ENCODE measurements at places on chromosomes 1 and 21.

GRCh38 chr1:157403608-157404007 is 148.7 kb downstream of the FCRL5 start:
- no peak for DNase-seq

DNA sequence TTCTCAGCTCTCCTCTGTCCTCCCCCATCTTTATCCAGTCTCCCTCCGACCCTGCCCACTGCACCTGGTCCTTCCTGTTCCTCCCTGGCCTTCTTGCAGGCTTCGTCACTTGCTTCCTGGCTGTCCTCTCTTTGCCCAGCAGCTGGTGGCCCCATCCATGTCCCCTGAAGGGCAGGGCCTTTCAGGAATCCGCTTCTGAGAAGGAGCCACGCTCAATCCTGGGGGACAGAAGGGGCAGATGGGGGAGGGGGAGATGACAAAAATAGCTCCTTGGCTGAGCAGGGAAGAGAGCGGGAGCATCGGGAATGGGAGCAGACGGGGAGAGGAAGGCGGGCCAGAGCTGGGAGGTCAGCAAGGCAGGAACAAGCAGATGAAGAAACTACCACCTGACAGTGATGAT is 40.7 kb downstream of the SLC30A1 start:
- DNase-seq = no peak

DNA sequence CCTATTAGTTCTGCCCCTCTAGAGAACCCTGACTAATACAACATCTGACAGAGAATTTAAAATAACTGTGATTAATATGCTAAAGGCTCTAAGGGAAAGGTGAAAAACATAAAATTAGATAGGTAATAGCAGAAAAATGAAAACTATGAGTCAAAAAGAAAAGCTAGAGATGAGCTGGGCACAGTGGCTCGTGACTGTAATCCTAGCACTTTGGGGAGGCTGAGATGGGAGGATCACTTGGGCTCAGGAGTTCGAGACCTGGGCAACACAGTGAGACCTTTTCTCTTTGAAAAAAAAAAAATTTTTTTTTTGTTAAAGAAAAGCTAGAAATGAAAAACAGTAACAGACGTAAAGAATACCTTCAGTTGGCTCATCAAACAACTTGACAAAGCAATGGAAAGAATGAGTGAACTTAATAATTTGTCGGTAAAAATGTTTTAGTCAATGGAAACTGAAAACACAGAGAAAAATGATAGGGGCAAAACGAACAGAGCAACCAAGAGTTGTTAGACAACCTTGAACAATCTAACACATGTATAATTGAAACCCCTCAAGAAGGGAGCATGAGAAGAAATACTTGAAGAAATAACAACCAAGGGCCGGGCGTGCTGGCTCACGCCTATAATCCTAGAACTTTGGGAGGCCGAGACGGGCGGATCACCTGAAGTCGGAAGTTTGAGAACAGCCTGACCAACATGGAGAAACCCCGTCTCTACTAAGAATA is 132.9 kb upstream of the GFI1 start:
- DNase-seq = no peak

GRCh38 chr1:24085546-24085945 is 26.4 kb downstream of the MYOM3 start:
- DNase-seq = no peak

DNA sequence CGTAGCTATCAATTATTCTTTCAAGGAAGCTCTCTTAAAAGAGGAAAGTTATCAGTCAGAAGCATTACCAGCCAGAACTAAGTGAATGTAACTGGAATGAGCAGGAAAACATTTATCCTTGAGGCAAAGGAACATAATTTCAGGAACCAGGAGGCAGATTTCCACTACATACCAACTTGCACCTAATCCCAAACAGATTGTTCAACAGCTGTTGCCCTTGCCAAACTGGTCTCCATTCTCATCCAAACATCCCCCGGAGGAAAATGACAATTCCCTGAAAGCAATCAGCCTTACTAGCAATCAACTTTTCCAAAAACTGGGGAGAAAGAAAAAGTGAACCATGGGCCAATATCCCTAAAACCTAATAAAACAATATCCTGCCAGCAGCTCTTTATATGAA is 35.0 kb downstream of the ENAH start:
- DNase-seq = no peak

DNA sequence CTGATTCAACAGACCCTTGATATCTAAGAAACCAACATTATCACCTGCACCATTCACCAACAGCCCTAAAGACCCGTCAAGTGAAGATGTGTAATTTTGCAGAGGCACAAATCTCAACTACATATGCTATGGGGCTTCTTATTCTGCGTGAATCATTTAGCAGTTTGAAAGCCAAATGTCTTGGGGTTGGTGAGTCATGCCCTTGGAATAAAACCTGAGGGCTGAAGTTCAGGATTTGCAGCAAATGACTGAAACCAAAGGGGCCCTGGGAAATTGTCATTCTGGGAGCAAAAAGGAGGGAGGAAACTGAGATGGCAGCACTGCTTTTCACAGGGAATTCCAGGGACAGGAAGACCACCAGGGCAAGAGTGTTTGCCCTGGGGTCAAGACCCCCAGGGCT is 79.2 kb upstream of the TNR start:
- DNase-seq = no peak

DNA sequence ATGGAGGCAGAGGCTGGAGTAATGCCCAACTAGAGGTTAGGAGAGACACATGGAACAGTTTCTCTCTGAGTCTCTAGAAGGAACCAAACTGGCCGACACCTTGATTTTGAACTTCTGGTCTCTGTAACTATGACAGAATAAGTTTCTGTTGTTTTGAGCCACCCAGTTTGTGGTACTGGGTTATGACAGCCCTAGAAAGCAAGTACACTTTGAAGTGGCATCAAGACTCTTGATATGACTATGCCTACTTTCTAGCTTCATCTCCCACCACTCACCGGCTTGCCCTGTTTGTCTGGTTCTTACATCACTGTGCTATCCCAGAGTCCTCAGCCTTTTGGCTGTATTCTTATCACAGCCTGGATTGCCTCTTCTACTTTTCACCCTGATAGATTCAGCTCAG is 230.3 kb upstream of the USP24 start:
- DNase-seq = no peak

GRCh38 chr1:159669338-159669737 is 45.1 kb downstream of the CRP start:
- no peak for DNase-seq

DNA sequence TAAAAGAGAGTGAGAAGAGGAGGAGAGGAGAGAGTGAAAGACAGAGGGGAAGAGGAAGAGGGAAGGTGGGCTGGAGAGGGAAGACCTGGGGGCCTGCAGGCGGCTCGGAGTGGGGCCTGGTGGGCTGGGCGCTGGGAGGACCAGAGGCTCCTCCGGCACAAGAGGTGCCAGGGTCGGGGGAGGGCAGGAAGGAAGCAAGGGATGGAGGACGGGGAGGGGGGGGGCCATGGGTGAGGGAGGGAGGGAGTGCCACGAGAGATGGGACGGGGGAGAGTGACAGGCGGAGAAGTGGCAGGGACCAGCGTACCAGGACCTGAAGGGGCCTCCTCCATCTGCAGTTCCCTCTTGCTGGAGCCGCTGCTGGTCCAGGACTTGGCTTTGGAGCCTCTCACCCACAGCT is 87.7 kb downstream of the CASZ1 start:
- DNase-seq = no peak

GRCh38 chr21:29209696-29210095 is 79.3 kb downstream of the MAP3K7CL start:
- no peak for DNase-seq

DNA sequence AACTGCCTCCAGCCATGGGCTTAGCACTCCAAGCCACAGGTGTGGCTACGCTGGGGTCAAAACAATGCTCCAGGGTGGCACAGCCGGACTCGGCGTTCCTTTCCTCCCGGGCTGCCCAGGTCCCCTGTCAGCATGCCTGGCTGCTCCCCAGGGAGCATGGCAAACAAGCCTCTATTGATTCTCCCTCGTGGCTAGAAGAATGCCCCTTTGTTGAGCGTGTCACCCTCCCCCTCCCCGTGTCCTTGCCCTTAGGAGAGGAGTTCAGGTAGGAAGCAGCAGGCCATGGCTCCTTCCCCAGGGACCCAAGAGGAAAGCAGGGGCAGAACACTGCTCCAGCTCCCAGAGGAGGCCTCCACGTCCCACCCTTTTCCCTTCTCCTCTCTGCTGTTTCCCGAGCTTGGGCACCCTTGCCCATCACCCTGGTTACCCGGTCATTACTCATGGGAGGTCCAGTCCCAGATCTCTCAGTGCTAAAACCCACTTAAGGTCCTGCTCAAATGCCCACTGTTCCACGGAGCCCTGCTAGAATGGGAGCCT is 57.4 kb upstream of the CITED4 start:
- no peak for DNase-seq

DNA sequence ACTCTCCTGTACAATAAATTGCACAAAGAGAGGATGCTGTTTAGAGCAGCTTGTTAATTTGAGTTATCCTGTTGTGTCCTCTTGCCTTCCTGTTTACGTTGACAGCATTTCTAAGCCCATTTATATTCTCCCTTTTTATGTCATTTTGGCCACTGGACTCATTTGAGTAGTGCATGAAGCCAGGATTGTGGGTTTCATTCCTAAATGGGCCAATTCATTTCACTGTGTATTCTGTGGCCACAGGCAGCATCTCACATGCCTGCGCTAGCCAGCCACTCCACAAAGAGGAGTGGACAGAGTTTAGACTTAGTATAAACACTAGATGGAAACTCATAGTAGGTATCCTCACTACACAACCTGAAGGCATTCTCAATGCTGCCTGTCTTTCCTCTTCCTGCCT is 73.4 kb downstream of the DTL start:
- DNase-seq = no peak

DNA sequence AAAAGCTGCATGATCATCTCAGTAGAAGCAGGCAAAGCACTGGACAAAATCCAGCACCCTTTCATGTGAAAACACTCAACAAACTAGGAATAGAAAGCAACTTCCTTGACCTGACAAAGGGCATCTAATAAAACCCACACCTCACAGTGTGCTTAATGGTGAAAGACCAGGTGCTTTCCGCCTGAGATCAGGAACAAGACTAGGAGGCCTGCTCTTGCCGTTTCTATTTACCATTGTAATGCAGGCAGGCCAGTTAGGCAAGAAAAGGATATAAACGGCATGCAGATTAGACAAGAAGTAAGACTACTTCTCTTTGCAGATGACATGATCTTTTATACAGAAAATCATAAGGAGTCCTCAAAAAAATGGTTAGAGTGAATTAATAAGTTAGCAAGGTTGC is 37.2 kb downstream of the SLC37A1 start:
- no peak for DNase-seq

DNA sequence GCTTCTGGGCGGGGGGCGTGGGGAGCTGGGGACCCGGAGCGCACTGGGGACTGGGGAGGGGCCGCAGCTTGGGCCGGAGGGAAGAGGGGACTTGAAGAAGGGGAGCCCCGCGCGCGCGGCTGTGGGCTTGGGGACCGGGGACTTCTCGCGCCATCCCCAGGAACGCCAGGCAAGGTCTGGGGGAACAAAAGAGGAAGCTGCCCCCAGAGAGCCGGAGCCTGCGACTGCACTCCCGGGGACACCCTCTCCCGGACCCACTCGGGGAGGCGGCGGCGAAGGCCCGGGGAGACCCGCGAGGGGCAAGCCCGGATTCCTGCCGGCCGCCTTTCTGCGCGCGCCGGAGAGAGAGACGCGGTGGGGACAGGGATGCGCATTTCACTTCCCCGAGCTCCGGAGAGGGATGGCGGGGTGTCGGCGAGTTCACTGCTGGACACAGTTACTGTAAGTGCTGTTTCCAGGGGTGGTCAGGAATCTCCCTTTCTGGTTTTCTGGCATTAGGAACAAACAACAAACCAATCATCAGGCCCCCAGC is 732 bp downstream of the ABCG1 start:
- peak; percentile 50 for DNase-seq

GRCh38 chr1:43194509-43194908 is 22.4 kb downstream of the CFAP57 start:
- DNase-seq = no peak

- DNase-seq = no peak
Measured at GRCh38 chr1:150487763-150488115, 520 bp downstream of the TARS2 start.

- DNase-seq = no peak
Measured at GRCh38 chr1:241702442-241703373, 50.6 kb downstream of the WDR64 start.

DNA sequence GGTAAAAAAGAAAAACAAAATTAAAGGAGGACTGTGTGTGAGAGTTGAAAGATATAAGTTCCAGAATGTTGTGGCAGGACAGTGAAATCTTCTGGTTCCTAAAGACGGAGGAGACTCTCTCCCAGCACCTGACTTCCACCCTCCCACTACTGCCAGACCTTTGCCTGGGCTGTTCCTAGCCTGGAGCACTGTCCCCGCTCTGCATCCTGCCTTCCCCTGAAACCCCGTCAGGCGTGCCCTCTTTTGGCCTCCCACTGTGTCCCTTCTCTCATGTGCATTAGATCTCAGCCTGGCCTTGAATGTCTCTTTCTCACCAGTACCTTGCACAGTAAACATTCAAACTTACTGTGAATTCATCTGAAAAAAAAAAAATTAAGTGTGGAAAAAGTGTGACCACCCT is 74.1 kb downstream of the VPS26C start:
- DNase-seq = no peak

- DNase-seq = no peak
Measured at GRCh38 chr21:32137266-32137665, 141.6 kb downstream of the MIS18A start.

DNA sequence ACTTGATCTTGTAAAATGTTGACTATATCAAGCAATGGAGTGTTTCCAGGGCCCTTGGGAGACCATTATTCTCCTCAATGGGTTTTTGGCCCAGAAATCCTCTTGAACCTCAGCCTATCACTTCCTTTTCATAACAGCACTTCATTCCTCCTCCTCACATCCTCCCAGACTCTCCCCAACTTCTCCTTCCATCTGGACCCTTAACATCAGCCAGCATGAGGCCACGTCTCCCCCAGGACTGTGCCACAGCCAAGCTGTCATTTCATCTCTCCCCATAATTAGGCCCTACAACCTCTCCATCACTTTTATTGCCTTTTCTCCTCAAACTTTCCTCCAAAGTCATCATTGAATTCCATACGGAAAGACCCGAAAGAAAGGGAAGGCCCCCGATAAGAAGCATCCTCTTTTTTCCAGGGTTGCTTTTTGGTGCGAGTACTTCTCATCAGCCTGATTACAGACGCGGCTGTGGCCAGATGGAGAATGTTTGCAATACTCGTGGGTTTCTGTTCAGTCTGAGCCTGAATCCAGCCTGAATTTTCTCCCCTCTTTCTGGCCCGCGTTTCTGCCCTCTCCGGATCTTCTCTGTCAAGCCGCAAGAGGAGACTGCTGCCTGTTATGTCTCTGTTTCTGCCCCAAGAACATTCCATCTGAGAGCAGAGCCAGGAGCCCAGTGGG is 52.7 kb upstream of the SLC25A33 start:
- DNase-seq = no peak

GRCh38 chr1:179310721-179311120 is 17.1 kb downstream of the SOAT1 start:
- DNase-seq = no peak

- DNase-seq = no peak
Measured at GRCh38 chr1:90841473-90841872, 124.4 kb upstream of the BARHL2 start.

GRCh38 chr1:150808121-150808520 is at the start of gene CTSK:
Gene CTSK, minus strand, starts transcription at chr1:150808260. Its CDS starts 1,455 bp downstream, at chr1:150806805.
- no peak for DNase-seq

GRCh38 chr1:153291514-153291913 is 21.2 kb downstream of the PGLYRP3 start:
- no peak for DNase-seq

All from GM19239 (cell line).